Uterine smooth muscle cell (primary cell): ENCODE measurements at places on chromosomes 16 and 17. TPM values are rescaled to one million over a fixed set of nuclear protein-coding genes. Genes with fewer than 3 reads are reported as not detected.

Gene EXOC7
- 79.9 and 89.2 TPM in 2 replicates for total RNA-seq

Gene TBC1D3I
- 0.33 TPM in 1 of 2 replicates, not detected in the other for total RNA-seq

Gene KRT31
- total RNA-seq, result not detected in 2 replicates

Gene SCN4A
- under 0.01 TPM in 2 replicates for total RNA-seq

Gene PLEKHG4
- 21.5 and 25.0 TPM in 2 replicates for total RNA-seq

Gene WNT9B
- total RNA-seq, result not detected in 2 replicates

Gene SP2
- total RNA-seq, result 0.37 and 0.66 TPM in 2 replicates

Gene VMO1
- total RNA-seq, result 0.11 and 0.12 TPM in 2 replicates

Gene OR3A3
- 0.33 TPM in 1 of 2 replicates, not detected in the other for total RNA-seq

Gene KRT39
- total RNA-seq, result 0.11 TPM in 1 of 2 replicates, not detected in the other

Gene HS3ST4
- not detected in 2 replicates for total RNA-seq
